HFFc6 (cell line): ENCODE measurements at places on chromosomes 16 and 17. TPM values are rescaled to one million over a fixed set of nuclear protein-coding genes. Genes with fewer than 3 reads are reported as not detected.

Gene GRN
- total RNA-seq, result 206 to 223 TPM (median 214 TPM) in 3 replicates

Gene FKBP10
- total RNA-seq, result 417 to 491 TPM (median 451 TPM) in 3 replicates

Gene E2F4
- total RNA-seq, result 53.4 to 66.3 TPM (median 59.0 TPM) in 3 replicates

Gene HBZ
- total RNA-seq, result not detected in 3 replicates

Gene SYT17
- total RNA-seq, result not detected in 3 replicates

Gene CCL15
- total RNA-seq, result not detected in 3 replicates

Gene OR3A3
- total RNA-seq, result not detected in 3 replicates

Gene SRL
- 0.08 TPM in 1 of 3 replicates, not detected in the others for total RNA-seq

Gene CCL1
- 0.44 to 0.55 TPM in 2 of 3 replicates, not detected in the other for total RNA-seq

Gene TNP2
- not detected in 3 replicates for total RNA-seq

Gene EME1
- 5.6 and 7.7 TPM in 2 replicates for total RNA-seq

Gene CHST5
- total RNA-seq, result not detected in 3 replicates

Gene KRT24
- not detected in 3 replicates for total RNA-seq

Gene IRF8
- total RNA-seq, result not detected in 3 replicates

Gene DPEP2
- 0.08 TPM in 1 of 3 replicates, not detected in the others for total RNA-seq

Gene PKD1
- 77.9 to 111 TPM (median 89.4 TPM) in 3 replicates for total RNA-seq
